ENCODE measurements at places on chromosomes 13 and 19.

DNA sequence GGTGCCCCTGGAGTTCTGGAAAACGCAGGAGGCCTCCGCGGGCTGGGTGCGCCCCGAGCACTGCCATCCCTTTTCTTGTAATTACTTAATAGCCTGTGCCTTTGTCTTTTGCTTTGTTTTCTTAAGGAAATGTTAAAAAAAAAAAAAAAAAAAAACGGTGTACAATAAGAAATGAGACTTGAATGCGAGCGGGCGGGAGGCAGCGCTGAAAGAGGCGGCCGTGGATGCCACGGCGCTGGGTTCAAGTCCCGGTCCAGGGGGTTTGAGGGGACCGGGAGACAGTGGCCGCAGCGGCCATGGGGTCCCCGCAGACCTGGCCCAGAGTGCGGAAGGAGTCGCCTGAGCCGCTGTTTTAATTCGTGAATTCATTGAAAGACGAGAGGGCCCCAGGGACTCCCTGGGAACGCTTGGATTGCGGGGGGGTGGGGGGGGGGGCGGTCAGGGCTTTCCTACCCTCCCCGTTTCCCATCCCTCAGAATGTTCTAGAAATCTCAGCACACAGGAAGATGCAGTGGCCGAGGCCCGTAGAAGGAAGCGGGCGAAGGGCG lies 349.2 kb upstream of the ARGLU1 start:
- no peak for DNase-seq

- no peak for DNase-seq
Measured at GRCh38 chr19:49592486-49593232, 1.7 kb downstream of the PRR12 start.

DNA sequence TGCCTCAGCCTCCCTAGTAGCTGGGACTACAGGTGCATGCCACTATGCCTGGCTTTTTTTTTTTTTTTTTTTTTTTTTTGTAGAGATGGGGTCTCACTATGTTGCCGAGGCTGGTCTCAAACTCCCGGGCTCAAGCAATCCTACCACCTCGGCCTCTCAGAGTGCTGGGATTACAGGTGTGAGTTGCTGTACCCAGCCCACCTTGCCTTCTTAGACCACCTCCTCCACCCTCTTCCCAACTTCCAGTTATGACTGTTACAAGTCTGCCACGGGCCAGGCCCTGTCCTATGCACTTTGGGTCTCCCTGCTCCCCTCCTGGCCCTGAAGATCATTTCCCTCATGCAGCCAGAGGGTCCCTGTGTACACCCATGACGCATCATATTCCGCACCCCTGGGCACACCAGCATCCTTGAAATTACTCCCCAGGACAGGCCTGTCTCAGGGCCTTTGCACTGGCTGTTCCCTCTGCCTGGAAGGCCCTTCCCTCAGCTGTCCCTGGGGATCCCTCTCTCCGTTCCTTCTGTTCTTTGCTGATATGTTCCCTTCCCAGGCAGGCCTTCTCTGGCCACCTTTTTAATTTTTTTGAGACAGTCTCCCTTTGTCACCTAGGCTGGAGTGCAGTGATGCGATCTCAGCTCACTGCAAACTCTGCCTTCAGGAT lies 3.0 kb downstream of the LGALS4 start:
- no peak for DNase-seq

DNA sequence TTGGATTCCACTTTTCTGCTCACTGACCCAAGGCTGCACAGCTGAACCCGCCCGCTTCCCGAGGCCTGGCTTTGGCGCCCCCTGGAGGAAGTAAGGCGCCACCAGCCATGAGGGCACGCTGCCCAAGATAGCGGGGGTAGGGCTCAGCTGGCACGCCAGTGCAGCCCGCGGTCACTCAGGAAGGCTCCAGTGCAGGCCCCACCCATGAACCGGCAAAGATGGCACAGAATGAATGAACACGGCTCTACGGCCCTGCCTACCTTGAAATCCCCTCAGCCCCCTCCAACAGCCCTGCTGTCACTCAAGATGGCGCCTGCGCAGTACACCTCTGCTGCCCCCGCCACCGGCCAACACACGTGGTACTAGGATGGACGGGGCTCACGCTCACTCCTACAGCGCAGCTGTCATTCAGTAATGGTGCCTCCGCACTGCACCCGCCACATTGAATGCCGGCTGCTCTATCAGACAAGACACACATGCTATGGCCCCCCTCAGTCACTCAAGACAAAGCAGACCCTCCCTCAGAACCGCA lies 3.0 kb downstream of the PEG3 start:
- DNase-seq, result no peak

DNA sequence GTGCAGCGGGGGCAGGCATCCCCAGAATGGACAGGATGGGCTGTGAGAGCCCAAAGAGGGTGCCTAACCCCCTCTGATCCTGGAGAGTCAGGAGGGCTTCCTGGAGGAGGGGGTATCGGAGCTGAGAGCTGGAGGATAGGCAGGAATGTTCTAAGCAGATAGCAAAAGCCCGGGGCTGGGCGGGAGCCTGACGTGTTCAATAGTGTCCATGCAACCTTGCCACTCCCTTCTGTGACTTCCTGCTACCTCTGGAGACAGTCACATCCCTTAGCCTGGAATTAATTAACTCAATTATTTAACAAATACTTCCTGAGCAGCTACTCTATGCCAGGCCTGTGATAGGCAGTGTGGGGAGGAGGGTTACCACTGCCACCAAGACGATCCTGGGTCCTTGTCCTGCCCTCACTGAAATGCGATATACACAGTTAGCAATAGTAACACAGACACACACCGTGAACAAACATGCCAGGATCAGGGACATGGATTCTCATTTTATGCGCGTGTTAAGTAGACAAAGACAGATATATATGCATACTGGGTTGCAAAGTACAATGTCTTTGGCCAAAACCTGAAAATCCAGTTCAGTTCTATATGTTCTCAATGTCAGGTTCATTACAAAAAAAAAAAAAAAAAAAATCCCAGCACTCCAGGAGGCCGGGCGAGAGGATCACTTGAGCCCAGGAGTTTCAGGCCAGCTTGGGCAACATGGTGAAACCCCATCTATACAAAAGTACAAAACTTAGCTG lies 10.7 kb downstream of the AP2S1 start:
- DNase-seq, result no peak

DNA sequence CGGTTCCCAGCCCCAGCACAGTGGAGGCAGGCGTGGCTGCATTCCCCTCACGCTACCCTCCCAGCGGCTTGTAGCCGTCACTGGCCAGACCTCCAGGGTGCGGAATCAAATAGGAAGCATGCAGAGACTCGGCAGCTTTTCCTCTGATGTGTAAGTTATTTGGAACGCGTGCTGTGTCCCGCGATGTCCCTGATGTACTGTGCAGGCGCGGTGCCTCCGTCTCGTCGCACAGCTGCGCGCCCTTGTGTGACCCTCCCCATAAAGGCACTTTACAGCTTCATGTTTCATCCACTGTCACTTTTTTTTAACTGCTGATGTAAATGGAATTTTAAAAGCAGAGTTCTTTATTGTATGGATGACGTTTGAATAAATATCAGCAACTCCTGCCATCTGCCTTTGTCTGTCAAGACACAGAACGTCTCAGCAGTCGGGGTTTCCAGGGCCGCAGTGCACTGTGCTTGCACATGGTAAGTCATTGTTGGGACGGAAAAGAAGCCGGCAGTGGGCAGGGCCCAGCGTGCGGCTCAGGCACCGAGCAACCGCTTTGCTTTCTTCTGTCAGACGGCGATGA lies 7.3 kb upstream of the F7 start:
- DNase-seq, result no peak

DNA sequence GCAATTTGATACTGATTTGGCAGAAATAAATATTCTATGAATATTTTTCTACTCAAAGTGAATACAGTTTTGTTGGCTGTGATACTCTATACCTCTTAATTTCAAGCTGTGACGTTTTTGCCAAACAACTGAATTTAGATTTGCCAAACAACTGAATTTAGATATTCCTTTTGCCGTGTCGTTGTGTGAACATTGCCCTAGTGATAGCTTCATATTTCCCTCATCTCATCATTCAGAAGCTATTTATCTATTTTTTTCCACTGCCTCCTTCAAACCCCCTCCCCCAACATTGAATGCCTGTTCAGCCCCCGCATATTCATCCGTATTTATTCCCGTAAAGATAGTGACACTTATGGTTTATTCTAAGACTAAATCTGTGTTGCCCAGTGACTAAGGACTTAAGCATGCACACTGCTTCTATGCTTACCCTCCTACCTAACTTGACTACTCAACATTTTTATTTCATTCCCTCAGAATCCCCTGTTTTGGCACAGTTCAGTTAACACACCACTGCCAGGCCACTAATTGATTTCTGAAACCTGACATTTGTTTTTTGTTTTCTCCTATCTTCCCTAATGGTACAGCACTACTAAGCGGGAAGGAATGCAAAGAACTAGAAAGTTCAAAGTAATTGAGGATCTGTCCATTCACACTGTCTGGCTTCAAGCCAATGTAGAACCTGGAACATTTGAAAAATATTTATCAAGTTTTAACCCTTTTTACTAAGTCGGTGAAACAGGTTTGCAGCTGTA lies 2.8 kb upstream of the KLF5 start:
- no peak for DNase-seq

- DNase-seq, result no peak
Measured at GRCh38 chr13:23658929-23659541, 88.8 kb downstream of the TNFRSF19 start.

- peak; percentile 51 for DNase-seq
Measured at GRCh38 chr19:38417544-38418506, 8.2 kb downstream of the RASGRP4 start.

- no peak for DNase-seq
Measured at GRCh38 chr13:51576754-51577153, 7.5 kb upstream of the WDFY2 start.

DNA sequence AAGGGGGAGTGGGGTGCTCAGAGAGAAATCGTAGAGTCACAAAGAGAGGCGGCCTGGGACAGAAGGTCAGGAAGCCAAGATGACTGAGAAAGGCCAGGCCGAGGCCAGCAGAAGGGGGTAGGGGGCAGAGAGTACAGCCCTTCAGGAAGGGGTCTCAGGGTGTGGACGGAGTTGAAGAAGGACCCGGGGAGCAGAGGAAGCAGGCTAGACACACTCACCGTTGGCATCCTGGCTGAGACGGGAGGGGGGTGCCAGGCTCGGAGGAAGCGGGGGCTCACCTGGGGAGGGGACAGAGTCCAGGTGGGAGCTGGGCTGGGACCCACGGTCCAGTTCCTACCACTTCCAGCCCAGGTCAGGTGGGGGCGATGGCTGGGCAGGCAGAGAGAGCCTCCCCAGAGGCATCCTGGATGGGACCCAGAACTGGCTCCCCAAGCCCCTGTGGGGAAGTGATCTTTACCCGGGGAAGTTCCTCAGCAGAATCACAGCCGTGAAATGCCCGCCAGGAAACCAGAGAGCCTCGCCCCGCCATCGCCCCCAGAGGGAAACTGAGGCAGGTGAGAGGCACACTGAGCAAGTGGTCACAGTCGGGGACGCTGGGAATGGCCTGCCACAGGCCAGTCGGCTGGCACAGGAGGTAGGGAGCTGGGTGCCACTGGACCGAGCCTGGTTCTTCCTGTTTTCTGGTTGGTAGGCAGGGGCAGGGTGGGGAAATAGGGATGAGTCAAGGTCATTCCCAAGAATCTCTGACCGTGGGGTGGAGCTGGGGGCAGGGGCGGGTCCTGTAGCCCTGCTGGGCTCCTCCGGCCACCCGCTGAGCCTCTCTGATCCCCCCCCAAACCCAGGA lies 1.4 kb downstream of the MATK start:
- DNase-seq, result no peak

- peak; percentile 45 for DNase-seq
Measured at GRCh38 chr19:35718345-35719041, 690 bp downstream of the KMT2B start.

DNA sequence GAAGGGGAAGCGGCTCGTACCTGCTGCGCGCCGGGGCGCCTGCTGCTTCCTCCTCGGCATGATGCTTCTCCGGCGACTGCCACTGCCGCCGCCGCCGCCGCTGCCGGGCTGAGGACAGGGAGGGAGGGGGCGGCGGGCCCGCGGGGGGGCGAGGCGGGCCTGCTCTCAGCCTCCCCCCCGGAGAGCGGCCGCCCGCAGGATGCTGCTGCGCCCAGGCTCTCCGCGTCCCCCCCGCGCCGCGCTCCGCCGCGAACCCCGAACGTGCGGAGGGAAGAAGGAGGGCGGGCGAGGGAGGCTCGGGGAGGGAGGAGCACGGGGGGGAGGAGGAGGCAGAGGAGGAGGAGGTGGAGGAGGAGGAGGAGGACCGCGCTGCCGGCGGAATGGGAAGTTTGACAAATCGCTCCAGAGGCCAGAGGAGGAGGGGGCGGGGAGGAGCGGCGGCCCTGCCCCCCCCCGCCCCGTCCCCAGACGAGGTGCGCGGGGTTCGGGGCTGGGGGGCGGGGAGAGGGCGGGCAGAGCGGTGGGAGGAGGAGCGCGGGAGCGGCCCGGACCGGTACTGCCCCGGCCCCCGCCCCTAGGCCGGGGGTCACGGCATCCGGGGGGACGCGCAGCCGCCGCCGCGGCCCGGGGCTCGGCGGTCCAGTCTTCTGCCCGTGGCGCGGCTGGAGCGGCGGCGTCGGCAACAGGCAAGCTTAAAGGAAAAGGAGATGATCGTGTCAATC lies at the start of gene TSHZ3:
Gene TSHZ3, minus strand, starts transcription at position 277 of the 722 bp plus-strand sequence. Its CDS starts 217 bp downstream, at position 60.
- peak; percentile 56 for DNase-seq

- DNase-seq, result peak; percentile 86
Measured at GRCh38 chr19:55178781-55179599, 1.1 kb downstream of the SYT5 start.

DNA sequence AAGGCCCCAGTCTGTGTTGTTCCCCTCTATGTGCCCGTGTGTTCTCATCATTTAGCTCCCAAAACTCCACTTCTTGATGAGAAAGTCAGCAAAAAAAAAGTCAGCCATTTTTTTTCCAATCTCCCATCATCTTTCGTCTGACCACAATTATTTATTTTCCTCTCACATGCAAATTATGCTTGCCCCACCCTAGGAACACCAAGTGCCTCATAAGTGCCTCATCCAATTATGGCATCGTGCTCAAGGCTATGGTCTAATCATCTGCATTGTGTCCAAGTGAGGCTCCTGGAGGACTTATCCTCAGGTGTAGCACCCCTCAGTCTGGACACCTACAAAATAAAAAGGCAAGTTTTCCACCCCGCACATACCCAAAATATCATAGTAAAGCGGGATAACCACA lies 20.8 kb upstream of the IPO5 start:
- no peak for DNase-seq

DNA sequence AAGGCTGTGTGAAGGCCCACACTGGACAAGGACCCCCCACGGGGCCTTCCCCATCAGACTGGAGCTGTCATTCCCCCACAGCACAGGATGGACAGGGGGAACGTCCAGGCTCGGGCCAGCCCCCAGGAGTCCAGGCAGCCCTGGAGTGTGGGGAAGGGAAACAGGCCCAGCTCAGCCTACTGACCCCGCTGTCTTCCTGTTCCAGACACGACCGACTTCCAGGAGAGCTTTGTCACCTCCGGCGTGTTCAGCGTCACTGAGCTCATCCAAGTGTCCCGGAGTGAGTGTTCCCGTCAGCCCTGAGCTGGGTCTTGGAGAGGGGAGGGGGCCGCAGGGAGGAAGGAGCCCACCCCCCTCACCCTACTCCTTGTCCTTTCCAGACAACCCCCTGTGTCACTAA lies 47.0 kb downstream of the SMIM24 start:
- DNase-seq, result no peak

GRCh38 chr13:28618230-28618994 lies 40.5 kb upstream of the POMP start:
- no peak for DNase-seq
